Immature natural killer cell (primary cell): ENCODE measurements at places on chromosomes 5 and 9.

GRCh38 chr5:96750110-96750822 lies 57.5 kb downstream of the ERAP1 start:
- no peak for DNase-seq

DNA sequence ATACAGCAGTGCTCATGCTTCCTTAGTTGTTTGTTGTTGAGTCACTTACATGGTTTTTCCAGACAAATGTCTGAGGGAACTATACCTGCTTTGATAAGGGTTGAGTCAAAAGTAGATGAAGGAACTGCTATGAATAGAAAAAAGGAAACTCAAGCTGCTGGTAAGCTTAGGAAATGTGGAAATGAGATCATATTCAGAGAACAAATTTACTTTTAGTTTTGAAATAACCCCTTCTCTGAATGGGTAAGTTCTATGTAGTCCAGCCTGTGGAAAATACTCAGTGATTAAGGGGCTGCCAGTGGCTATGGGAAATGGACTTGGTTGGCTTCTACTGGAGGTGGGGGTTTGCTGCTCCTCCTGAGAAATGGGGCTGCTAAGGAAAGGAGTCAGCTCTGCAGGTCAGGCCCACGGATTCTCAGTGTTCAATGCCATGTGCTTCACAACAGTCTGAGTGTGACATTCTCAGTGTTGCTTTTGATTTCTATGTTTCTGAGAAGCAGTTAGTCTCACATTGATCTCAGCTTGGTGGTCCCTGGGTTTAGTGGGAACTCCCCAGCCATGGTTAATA lies 47.7 kb upstream of the GLRX start:
- DNase-seq, result no peak

GRCh38 chr5:172670005-172670402 lies 28.9 kb downstream of the NEURL1B start:
- DNase-seq, result no peak

DNA sequence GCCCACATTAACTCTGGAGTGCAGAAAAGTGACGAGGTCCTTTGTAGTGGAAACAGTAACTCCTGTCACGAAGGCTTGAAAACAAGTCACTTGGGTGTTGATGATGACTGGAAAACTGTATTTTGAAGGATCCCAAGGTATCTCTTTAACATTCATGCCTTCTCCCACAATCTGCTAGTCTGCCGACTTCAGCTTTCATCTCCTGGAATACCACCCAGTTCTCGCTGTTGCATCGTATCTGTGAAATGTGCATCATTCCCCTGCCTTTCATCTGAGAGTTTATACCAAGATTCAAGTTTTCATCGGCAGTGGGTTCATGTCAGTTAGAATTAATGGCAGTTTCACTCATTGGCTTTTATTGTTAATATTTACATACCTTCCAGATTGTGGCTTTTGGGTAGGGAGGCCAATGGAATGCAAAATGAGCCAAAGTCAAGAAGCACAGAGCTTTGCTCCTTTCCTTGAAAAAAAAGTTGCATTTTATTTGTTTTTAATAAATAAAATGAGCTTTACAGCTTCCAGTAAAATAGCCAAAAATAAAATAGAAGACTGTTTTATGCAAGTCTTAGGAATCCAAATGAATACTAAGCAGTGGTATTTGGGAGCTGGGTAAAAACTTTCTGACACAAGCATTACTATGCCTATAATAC lies 575.2 kb upstream of the WWC1 start:
- DNase-seq, result no peak

GRCh38 chr5:134606726-134607125 lies 25.9 kb downstream of the SAR1B start:
- DNase-seq, result no peak

GRCh38 chr5:34062419-34062818 lies 19.4 kb upstream of the C1QTNF3 start:
- DNase-seq, result no peak

GRCh38 chr9:118305331-118305730 lies 601.1 kb downstream of the TLR4 start:
- DNase-seq, result no peak

GRCh38 chr5:1334831-1335539 lies 9.9 kb downstream of the CLPTM1L start:
- no peak for DNase-seq

DNA sequence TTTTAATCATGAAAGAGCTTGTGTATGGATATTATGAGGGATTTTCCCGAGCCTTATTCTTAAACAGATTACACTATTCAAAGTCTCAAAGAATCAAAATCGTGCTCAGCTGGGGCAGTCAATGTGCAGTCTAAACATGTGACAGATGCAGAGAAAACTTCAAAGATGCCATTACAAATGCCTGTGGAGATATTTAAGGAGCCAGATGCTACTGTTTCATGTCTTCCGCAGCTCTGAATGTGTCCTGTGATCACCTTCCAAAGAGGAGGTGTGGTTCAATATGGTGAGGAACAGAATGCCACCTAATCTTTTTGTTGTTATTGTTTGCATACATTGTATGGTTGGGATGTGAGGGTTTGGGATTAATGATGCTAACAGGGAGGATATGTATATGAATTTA lies 593.3 kb upstream of the ARRDC3 start:
- DNase-seq, result no peak

- DNase-seq, result no peak
These were observed 41.8 kb downstream of the ARHGAP26 start for GRCh38 chr5:142811866-142812557.

DNA sequence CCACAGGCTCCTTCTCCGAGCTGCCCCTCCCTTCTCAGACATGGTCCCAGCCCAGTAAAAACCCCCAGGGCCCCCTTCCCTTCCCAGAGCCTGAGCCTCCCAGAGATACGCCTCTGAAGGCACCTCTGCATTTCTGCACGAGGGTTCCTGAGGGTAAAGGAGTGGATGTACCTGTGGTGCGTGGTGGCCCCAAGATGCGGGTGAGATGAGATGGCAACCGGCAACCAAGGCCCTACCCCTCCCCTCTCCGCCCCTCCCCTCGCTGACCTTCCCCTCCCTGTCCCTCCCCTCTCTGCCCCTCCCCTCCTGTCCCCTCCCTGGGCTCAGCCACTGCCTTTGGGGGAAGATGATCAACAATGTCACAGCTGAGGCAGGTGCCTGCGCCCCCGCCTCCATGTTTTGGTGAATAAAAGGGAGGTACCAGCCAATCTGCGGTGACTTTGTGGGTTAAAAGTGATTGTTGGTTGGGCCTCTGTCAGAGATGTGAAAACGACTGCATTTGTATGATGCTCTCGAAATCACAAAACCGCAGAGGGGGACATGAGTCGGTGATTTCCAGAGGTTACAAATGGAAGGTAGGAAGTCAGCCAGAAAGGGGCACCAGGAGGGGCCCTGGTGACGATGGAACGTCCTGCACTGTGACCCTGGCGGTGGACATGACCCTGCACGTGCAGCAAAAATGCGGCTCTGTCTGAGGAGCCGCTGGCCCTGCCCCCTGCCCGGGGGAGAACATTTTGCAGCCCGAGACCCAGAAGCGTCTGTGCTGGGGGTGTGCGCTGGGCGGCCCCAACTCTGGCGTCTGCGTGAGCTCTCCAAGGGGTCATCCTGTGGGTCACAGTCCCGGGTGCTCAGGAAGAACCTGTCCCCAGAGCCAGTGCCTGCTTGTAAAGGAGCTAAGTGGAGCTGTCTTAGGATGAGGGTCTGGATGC lies 3.7 kb downstream of the LCN9 start:
- no peak for DNase-seq

- DNase-seq, result no peak
These were observed 227.0 kb downstream of the PAPPA start for GRCh38 chr9:116380496-116380995.

GRCh38 chr5:141694479-141694878 lies 12.4 kb upstream of the ARAP3 start:
- DNase-seq, result no peak

- DNase-seq, result peak; percentile 73
These were observed 6.9 kb downstream of the FGD3 start for GRCh38 chr9:92954049-92954861.

DNA sequence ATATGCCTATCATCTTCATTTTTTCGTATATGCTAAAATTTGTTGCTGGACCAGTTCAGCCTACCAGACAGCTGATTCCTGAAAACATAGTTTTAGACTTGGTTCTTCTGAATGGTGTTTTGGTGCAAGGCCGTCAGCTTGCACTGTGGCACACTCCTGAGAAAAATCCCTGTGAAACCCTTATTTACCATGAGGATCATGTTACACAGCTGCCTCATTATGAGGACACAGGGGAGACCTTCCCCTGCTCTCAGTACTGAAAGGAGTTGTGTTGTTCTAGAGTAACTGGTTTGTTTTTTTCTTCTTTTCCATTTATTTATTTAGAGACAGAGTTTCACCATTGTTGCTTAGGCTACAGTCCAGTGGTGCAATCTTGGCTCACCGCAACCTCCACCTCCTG lies 37.6 kb downstream of the MAST4 start:
- no peak for DNase-seq

DNA sequence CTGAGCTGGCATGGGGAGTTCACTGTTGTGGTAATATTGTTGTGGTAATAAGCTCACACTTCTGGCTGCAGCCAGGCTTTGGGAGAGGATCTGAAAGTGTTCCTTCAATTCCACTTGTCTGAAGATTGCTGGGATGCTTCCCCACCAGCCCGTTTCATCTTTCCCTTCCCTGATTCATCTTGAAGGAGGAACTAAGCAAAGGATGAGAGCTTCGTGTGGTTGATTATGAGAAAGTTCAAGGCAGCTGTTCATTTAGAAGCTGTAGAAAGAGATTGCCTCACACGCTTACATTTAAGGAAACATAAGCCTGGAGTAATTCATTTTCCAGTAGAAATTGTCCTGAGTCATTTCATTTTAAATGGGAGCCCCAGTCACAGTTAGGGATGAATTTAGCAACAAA lies 122.4 kb upstream of the GAS1 start:
- no peak for DNase-seq

DNA sequence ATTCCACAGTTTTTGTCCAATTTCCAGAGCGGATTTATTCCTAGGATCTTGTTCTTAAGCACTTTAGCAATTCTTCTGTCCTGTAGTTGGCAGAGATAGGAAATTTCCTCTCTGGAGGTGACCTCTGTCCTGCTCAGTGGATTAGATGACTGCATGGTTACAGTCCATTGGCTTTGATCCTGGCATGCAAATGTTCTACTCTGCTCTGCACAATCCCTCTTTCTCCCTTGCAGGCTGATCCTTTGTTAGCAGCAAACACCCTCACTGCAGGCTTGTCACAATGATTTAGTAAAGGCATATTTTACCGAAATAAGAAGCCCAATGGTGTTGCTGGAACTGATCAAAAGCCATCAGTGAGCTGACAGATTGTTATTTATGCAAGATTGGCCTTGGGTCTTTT lies 243.8 kb downstream of the COX7C start:
- no peak for DNase-seq

GRCh38 chr5:464843-465590 lies 22.0 kb downstream of the EXOC3 start:
- no peak for DNase-seq

DNA sequence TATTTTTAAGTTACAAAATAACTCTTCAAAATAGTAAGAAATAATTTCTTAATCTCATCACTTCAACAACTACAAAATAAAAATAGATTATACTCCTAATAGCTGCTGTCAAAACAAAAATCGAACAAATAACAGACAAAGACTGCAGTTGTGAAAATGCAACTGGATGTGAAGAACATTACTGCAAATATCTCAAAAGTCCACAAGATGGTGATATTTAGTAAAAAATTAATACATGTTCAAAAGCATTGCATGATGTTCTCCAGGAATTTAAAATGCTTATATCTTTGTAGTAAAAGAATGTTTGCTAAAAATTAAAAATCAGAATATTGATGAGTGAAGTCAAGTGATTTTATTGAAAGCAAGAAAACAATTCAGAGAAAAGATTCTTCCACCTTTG lies 66.2 kb downstream of the MPDZ start:
- DNase-seq, result no peak

DNA sequence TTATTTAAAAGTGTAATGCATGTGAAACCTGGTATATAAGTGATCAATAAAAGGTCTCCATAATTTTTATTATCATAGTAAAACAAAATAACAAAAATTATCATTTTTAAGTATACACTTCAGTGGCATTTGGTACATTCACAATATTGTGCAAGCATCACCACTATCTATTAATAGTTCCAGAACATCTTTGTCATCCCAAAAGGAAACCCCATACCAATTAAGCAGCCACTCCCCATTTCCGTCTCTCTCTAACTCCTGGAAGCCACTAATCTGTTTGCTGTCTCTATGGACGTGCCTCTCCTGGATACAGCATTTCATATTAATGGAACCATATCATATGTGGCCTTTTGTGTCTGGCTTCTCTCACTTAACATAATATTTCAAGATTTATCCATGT lies 7.6 kb downstream of the OLFML2A start:
- no peak for DNase-seq

- no peak for DNase-seq
These were observed 65.5 kb downstream of the NR3C1 start for GRCh38 chr5:143337946-143338345.

DNA sequence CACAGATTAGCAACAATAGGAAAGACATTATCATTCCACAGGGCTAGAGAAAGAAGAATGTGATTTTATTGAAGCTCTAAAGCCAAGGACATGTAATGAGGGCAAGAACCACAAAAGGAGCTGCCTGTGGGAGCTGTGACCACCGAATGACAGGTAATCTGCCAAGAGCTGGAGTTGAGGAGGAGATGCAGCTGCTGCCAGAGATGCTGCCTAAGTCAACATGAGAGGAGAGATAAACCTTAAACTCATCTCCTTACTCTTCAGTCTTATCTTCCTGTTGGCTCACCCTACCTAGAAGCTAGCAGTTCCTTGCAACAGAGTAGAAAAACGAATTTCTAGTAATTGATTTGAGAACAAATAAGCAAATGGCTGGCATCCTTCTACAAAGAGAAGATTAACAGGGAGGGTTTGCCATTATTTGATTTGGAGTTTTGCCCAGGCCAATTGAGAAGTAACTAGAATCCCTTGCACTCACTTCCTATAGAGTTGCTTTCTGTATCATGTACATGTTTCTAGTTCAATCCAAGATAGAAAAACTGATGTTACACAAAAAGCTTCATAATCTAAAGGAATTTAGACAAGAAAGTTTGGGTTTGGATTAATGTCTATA lies 539.2 kb downstream of the TLE1 start:
- DNase-seq, result no peak

- no peak for DNase-seq
These were observed 227.4 kb downstream of the ESM1 start for GRCh38 chr5:54758038-54758437.

DNA sequence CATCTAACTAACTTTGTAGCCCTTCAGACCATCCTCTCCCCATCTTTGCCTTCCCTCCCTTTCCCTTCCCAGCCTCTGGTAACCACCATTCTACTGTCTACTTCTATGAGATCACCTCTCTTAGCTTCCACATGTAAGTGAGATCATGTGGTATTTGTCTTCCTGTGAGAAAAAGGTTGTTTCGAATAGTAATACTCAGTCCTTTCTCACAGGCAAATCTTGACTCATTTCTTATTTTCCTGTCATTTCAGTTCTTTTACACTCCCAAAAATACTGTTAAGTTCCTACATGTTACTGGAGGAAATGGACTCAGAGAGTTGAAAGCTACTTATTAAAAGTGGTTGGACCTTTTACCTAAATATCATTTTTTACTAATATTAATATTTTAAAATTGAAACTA lies 82.1 kb downstream of the SLF1 start:
- no peak for DNase-seq
